Naive thymus-derived CD8-positive, alpha-beta T cell (primary cell): ENCODE measurements at places on chromosomes 16 and 17.
A peak's percentile ranks its signal among the peaks of the same experiment; 100 is the strongest.

DNA sequence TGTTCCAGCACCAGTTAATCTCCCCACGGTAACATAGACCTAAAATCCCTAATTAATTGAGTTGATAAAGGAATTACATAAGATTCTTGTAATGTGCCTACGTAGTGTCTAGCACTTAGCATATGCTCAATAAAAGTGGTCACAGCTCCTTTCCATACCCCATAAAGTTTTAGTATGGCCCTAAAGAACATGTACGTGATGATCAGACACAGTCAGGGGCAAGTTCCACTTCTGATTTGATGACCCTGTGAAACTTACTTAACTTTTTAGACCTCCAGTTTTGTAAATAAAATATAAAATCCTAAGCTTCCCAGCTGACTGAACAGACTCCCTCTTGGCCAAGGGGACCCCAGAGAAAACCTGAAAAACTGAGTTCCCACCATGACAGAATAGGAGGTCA lies 391.3 kb upstream of the ERCC4 start:
- no peak for DNase-seq

GRCh38 chr17:41498276-41498675 lies 7.1 kb downstream of the KRT13 start:
- DNase-seq = no peak

DNA sequence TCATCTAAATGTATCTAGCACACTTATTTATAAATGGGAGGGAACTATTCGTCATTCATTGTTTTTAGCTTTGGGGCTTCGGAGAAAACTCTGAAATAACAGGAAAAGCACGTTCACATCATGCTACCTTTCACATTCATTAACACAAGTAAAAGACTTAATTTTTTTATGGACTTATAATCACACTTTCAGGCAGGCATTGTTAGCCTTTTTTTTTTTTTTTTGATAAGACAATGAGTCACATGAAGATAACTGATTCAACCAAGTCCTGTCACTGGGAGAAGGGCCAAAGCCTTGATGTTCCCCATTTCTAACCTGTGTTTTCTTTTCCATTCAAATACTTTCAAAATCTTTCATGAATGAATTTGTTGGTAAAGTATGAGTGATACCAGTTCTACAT lies 631.3 kb upstream of the CA10 start:
- DNase-seq = no peak

DNA sequence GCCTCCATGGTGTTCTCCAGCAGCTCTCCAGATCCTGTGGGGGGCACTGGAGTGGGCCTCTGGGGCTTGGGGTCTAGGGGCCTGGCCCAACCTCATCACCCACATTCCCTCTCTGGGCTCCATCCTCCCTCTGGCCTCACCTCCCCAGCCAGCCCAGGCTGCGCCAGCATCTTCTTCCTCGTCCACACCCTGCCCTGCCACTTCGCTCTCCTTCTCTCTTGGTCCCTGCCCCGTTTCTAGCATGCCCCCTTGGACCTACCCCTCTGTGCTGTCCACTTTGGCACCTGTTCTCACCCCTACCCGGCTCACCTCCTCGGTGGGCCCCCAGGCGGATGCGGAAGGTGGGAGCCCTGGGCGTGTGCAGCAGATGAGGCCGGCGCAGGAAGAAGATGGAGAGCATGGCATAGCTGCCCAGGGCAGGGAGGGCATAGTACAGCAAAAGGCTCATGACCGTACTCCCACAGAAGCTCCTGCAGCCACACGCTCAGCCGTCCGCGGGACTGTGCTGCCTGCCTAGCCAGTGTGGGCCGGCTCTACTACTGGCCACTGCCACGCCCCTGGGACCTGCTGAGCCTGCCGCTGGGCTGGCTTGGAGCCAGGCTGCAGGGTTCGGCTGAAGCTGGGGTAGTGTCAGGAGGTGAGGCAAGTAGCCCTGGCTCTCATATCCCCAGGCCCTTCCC lies at the start of gene GDPD3:
GDPD3 (minus strand) TSS at position 507 of the 680 bp plus-strand sequence; CDS start at position 448, 59 bp downstream.
- DNase-seq = no peak

GRCh38 chr16:31877876-31878642 lies 4.5 kb downstream of the ZNF267 start:
- DNase-seq = no peak

DNA sequence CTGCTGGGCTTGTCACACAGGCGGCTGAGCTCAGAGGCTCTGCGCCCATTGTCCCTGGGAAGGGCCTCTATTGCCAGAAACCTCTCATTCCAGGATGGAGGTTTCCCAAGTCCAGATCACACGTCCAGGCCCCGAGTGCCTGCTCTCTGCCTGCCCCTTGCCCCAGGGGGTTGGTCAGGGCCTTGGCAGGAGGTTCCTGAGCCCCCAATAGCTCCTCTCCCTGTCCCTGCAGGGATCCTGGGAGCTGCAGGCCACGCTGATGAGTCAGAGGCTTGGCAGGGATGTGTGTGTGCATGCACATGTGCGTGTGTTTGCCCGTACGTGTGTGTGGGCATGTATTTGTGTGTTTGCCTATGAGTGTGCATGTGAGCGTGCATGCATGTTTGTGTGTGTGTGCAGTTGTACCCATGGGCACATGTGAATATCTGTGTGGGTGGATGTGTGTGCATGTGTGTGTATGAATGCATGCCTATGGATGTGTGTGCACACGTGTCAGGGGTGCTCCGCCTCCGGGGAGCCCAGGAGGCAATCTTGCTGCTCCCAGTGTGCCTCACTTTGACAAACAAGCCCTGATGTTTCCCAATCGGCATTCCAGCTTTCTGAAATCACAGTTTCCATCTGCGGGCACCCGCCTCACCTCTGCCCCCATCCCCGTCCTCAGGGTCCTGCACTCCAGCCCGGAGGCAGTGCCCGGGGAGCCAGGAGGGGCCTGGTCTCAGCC lies 98.4 kb upstream of the GSE1 start:
- DNase-seq = no peak

GRCh38 chr17:76421044-76421407 lies 31.9 kb downstream of the UBE2O start:
- no peak for DNase-seq

DNA sequence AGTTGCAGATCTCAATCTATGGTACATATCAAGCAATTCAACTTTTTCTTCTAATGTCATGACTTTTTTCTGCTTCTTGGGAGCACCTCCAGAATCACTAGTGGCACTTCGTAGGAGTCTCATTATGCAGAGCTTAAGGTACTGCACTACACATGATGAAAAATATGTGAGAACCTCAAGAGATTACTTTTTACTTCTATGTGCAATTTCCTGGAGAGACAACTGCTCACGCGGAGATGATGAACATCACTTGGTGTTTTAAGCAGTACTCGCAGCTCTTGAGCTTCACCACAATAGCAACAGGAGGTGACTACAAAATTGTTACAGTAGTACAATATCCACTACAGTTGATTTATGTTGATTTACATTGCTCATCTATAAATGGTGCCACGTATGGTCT lies 79.7 kb downstream of the MRTFB start:
- no peak for DNase-seq

DNA sequence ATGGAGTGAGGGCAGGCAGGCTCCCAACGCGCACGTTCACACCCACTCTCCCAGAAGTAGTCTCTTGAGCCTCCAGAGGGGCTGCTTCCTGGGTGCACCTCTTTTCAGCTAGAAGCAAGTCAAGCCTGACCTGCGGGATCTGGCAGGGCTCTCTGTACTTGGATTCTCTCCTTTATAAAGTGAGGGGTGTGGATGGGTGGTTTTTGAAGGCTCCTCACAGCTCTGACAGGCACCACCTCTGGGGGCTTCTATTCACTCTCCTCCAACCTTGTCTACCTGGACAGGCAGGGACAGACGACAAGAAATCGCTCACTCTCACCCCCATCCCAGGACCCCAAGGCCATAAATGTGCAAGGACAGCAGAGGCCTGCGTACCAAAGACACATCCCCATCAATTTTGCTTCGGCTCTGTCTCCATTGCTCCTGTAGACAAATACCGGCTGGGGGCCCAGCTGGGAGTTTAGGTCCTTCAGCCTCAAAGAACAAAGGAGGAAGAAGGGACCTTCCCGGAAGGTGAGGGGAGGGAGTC lies 814 bp upstream of the DYNLL2 start:
- no peak for DNase-seq

DNA sequence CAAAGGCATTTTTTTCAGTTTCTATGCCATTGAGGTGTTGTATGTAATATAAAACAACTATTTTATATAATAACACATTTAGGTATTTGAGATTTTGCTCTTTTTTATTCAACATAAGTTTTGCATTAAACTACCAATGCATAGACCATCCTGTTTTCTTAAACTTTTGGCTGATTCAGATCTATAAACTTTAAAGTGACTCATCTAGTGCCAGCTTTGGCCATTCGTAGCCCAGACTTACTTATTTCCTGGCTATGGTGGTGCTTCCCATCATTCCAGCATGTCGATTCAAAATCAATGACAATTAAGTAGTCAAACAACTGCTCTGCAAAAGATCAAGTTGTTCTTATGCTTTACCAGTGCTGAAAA lies 3.1 kb downstream of the ERI2 start:
- no peak for DNase-seq

- peak; percentile 63 for DNase-seq
These were observed 12.4 kb downstream of the UBALD1 start for GRCh38 chr16:4602331-4602730.

DNA sequence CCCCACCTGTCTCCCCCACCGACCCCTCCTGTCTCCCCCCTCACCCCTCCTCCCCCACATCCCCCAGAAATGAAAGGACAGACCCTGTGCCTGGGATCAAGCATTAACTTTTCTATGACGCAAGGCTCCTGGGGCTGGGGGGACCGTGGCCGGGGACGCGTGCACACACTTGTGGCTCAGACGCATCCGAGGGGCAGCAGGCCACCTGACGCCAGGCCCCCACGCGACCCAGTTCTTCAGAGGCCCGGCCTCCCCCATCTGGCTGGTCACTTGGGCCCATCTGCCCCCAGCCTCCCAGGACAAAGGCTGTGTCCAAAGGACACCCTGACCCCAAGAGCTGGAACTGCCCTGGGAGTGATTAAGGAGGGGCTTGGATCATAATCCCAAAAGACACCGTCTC lies 14.0 kb upstream of the PVALEF start:
- no peak for DNase-seq

GRCh38 chr16:67244387-67245185 lies 2.7 kb downstream of the FHOD1 start:
- DNase-seq = peak; percentile 84

GRCh38 chr17:82424001-82424862 lies 5.8 kb upstream of the OGFOD3 start:
- peak; percentile 20 for DNase-seq

- no peak for DNase-seq
These were observed 68.8 kb downstream of the ABR start for GRCh38 chr17:1110862-1111598.

DNA sequence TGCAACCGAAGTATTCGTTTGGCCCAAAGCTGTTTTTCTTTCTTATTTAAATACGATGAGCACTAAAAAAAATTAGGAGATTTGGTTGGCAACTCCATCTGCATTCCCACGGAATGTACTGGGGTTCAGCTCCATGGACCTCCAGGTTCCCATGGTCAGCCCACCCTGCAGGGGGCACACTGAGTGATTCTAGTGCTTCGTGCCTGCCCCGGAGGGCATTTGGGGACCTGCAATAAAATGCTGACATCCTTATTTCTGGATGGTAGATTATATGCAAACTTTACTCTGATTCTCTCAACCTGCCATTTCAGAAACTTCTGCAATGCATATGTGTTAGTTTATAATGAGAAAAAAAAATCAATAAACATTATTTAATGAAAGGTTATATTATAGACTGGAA lies 339.4 kb downstream of the XYLT1 start:
- no peak for DNase-seq

- DNase-seq = no peak
These were observed 23.2 kb downstream of the ZNF652 start for GRCh38 chr17:49338883-49339282.

DNA sequence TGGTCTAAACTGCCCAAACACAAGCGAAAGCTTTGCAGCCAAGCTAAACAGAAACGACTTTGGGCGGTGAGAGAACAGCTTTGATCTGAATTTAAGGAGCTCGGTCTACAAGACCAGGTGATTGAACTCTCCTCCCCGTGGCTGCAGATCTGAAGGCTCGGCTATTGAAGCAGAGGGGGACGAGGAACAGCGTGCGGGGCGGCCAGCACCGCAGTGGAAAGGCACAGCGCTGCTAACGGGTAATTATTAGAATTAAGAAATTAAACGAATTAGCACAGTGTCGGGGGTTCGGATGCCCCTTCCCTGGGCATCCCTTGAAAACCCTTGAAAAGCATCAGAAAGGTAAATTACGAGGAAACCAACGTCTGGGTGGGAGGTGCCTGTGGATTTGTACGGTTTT lies 431 bp downstream of the TEKT3 start:
- no peak for DNase-seq

GRCh38 chr16:54110016-54110981 lies 176.3 kb downstream of the IRX3 start:
- DNase-seq = no peak

- no peak for DNase-seq
These were observed 3.8 kb upstream of the RAI1 start for GRCh38 chr17:17677299-17678040.

GRCh38 chr17:73325527-73325842 lies 13.7 kb upstream of the CDC42EP4 start:
- DNase-seq = no peak

DNA sequence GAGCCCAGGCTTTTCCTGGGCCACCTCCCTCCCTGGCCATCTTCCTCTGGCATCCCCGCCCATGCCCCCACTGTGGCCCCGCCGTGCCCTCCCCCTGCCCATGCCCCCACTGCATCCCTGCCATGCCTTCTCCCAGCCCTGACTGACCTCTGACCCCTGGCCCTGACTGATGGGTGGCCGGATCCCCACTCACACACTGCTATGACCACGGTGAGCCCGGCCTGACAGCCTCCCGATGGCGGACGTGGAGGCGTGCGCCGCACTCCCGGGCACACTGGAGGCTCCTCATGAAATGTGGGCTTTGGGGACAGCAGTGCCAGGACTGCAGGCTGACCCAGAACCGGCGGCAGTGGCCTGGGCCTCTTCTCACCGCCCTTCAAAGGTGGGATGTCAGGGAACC lies 10.6 kb upstream of the C1QTNF8 start:
- no peak for DNase-seq

GRCh38 chr17:80029258-80029974 lies 6.3 kb downstream of the TBC1D16 start:
- no peak for DNase-seq

DNA sequence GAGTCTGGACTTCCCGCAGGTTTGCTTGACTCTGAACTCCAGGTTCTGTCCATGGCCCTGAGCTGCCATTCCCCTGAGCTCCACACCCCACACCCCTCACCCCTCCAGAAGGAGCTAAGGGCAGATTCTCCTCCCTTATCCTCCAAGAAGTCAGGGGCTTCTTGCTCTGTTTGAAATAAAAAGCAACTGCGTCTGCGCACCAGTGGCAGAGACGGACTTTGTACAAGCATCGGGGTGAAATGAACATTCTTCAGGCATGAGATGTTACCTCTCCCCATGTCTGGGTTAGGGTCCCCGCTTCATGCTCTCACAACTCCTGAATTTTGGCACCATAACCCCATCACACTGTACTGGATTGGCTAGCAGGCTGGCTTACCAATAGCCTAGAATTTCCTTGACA lies 36.1 kb upstream of the DLX4 start:
- no peak for DNase-seq
